ENCODE measurements at places on chromosomes 7 and 10.

GRCh38 chr10:13560597-13560996, 26.2 kb upstream of the PRPF18 start:
- no peak for DNase-seq

DNA sequence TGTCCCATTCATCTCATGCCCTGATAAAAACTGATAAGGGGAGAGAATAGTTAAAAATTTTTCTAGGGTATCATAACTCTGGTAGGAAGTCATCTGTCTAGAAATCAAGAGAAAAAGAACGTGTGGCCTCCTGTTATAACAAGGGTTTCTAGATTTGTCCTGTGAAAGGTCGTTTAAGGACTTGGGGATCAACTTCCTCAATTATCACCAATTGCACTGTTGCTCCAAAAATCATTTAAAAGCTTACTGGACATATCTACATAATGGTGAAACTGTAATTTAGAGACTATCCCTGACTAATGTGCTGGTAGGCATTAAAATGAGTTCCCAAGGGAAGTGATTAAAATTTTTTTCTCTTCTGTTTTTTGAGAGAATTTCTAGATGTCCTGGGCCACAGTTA, 58.2 kb downstream of the GPR141 start:
- DNase-seq: no peak

DNA sequence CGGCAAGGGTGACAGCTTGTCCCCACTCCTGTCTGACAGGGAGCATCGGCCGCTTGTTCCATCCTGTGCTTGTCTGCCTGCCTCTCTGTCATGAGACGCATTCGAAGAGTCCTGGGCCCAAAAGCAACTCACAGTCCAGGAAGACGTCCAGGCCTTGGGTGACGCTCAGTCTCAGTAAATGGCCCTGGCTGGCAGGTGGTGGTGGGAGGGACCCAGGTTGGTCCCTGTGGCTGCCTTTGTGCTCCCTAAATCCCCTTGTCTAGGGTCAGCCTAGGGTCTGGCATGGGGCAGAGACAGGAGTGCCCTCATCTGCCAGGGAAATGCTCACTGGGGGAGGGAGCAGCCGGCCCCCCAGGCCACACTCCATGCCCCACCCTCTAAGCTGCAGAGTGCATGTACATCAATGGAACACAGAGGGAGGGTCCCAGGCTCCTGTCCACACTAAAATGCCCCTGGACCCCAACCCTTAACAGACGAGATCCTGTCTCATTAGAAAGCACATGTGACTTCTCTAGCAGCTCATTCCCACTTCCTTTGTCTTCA, 295.2 kb upstream of the ZNF32 start:
- no peak for DNase-seq

GRCh38 chr10:88964360-88964759, 11.8 kb upstream of the ACTA2 start:
- no peak for DNase-seq

DNA sequence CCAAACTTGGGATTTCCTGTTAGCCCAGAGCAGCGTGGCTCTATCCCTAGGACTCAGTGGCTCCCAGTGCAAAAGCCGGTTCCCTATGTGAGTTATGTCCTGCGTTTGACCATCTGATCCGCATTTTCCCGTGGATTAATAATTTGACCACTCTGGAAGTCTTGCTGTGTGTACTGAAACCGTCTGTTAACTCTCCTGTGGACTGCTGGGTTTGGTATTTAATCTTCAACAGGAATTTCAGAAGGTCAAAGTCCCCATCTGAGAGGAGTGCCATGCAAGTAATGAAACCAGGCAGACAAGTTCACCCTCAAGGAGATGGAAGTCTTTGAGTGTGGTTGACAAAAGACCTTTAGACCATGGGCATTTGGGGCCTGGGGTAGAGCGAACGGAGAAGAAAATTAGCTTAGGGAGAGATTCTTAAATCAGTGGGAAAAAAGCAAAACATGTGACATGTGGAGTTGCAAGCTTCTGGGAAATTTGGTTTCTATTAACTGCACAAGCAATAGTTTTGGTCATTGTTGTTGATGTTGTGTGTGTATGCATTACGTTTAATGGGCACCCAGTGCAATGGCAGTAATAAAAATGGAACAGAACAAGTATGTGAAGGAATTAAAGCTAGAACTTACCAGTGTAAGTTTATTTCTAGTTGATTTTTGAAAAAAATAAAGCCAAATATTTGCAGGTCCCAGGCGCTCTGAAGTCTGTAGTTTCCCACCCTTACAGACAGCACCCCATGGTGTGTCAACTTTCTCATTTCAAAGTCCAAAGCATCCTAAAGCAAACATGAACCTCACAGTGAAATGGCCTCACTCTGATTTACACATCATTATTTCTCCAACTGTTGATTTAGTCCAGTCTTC, 38.2 kb downstream of the LYZL1 start:
- no peak for DNase-seq

GRCh38 chr10:80622153-80622552, 84.5 kb downstream of the SH2D4B start:
- no peak for DNase-seq

DNA sequence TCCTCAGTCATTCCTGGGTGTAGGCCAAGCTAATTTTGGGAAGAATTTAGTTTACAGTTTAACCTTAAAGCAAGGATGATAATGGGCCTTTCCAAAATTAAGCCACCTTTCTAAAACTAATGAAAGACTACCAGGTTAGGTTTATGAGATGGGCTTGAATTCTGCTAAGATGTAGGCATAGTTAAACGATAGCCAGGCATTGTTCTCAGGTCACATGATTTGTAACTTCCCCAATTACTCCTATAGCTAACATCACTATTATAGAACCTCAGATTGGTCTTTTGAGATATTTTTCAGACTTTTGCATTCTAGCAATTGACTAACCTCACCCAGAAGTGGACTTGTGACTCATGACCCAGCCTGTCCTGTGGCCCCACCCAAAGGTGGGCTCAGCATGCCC, 7.0 kb upstream of the NUB1 start:
- no peak for DNase-seq

- DNase-seq: no peak
These were observed 3.7 kb upstream of the SP8 start for GRCh38 chr7:20790375-20790774.

- DNase-seq: no peak
These were observed 9.2 kb downstream of the FOXL3 start for GRCh38 chr7:299169-299568.

DNA sequence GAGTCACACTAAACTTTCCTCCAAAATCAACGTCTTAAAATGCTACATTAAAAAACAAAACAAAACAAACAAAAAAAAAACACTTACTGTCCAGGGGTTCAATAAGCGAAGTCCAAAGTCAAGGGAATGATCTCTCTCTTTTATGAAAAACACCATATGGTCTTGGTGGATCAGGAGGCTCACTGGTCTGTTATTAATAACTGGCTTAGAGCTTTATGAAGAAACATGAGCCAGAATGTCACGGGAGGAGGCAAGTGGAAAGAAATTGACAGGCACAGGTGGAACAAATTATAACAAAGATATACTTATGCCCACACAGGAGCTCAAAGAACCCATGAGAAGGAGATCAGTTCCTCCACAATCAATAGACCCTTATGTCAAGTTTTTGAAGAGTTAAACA, at the start of gene MRLN:
TSS of gene MRLN (minus strand) at position 189 of the 400 bp plus-strand sequence.
- no peak for DNase-seq

- no peak for DNase-seq
These were observed 6.3 kb upstream of the IL2RA start for GRCh38 chr10:6068422-6068821.
